ENCODE measurements at places on chromosomes 3 and 15.

GRCh38 chr3:183265157-183265642 lies 12.1 kb downstream of the B3GNT5 start:
- DNase-seq, result no peak

- DNase-seq, result no peak
Observed at GRCh38 chr15:74838746-74839525, 4.0 kb downstream of the ULK3 start.

GRCh38 chr15:76393614-76394013 lies 57.0 kb downstream of the ISL2 start:
- DNase-seq, result no peak

DNA sequence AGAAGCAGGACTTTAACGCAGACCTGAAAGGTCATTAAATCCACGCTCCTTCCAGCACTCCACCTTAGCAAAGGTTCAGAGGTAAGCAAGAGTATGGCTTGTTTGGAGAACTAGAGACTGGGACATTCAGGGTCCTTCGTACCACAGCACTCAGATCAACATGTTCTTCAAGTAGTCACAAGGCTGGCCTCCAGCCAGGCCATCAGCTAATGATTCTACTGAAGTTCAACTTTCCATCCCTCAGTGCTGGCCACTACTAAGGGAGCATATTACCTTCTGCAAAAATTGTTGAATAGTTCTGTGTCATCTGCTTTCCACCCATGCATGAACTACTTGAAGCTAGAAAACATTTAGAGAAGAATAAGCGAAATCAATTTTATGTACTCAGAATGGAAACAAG lies 17.6 kb downstream of the CD200R1L start:
- DNase-seq, result no peak

DNA sequence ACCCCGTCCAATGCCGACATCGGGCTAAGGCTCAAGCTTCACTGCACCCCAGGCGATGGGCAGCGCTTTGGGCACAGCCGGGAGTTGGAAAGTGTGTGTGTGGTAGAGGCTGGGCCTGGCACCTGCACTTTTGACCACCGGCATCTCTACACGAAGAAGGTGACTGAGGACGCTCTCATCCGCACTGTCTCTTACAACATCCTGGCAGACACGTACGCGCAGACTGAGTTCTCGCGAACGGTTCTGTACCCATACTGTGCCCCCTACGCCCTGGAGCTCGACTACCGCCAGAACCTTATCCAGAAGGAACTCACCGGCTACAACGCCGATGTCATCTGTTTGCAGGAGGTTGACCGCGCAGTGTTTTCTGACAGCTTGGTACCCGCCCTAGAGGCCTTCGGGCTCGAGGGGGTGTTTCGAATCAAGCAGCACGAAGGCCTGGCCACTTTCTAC lies 1.0 kb downstream of the PDE12 start:
- peak; percentile 80 for DNase-seq
